ENCODE measurements at places on chromosomes 5 and 9. TPM values are rescaled to one million over a fixed set of nuclear protein-coding genes. Genes with fewer than 3 reads are reported as not detected.

Gene TUSC1
- 10.7 TPM for total RNA-seq

Gene SIGMAR1
- 223 TPM for total RNA-seq

Gene HTR4
- total RNA-seq = not detected

Gene PCDHGA2
- total RNA-seq = 0.50 TPM

Gene CMYA5
- total RNA-seq = 0.30 TPM

Gene SPATA9
- 0.15 TPM for total RNA-seq

Gene LCN9
- not detected for total RNA-seq

Gene ACOT12
- total RNA-seq = 0.84 TPM

Gene SH2D3C
- total RNA-seq = not detected

Gene SLC25A2
- not detected for total RNA-seq

Gene DMRT3
- total RNA-seq = not detected

Gene SKP2
- 35.1 TPM for total RNA-seq

Gene IL9
- not detected for total RNA-seq

Gene NME5
- 1.6 TPM for total RNA-seq

Gene PCDHGB4
- total RNA-seq = 4.0 TPM

Gene SIT1
- not detected for total RNA-seq

All from bronchus fibroblast of lung (primary cell).